ENCODE measurements at places on chromosomes 7 and 10.

- no peak for DNase-seq
These were observed 8.0 kb upstream of the ZMIZ1 start for GRCh38 chr10:79060641-79061255.

DNA sequence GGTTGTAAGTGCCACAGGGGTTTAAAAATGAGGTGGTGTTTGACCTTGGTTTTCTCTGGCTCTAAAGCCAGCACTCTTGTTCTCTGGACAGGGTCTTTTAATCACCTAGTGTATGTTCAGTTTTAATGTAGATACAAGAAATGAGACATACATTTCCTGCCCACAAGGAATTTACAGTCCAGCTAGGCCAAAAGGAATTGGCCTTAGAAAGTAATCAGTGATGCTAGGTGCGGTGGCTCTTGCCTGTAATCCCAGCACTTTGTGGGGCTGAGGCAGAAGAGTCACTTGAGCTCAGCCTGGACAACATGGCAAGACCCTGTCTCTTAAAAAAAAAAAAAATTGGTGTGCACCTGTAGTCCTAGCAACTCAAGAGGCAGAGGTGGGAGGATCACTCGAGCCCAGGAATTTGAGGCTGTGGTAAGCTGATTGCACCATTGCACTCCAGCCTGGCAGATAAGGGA is 100.2 kb downstream of the LRMDA start:
- no peak for DNase-seq

- no peak for DNase-seq
These were observed 55.1 kb downstream of the KCTD7 start for GRCh38 chr7:66683770-66684123.

DNA sequence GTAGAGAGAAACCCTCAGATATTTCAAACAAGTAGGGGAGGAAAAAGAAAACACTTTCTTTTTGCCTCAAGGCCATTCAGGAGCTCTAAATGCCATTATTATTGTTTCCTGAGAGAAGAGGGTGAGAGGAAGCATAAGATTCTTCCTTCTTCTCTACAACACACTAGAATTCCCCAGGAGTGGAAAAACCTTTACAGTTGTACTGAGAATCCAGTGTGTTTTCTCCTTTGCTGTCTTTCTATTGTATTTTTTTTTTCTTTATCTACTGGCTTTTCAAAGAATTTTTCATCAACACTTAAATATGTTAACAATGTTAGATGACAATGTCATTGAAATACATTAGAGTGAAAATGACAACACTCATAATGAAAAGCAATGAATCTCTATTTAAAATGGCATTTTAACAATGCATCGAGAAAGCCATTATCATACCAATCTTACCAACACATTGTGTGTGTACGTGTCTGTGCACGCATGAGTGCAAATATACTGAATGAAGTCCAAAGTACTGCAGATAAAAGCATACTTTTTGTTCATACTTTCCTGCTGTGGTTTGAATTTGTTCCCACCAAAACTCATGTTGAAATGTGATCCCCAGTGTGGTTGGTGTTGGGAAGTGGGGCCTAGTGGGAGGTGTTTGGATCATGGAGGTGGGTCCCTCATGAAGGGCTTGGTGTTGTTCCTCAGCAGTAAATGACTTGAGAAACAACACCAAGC is 24.2 kb upstream of the MACC1 start:
- DNase-seq: peak; percentile 42

DNA sequence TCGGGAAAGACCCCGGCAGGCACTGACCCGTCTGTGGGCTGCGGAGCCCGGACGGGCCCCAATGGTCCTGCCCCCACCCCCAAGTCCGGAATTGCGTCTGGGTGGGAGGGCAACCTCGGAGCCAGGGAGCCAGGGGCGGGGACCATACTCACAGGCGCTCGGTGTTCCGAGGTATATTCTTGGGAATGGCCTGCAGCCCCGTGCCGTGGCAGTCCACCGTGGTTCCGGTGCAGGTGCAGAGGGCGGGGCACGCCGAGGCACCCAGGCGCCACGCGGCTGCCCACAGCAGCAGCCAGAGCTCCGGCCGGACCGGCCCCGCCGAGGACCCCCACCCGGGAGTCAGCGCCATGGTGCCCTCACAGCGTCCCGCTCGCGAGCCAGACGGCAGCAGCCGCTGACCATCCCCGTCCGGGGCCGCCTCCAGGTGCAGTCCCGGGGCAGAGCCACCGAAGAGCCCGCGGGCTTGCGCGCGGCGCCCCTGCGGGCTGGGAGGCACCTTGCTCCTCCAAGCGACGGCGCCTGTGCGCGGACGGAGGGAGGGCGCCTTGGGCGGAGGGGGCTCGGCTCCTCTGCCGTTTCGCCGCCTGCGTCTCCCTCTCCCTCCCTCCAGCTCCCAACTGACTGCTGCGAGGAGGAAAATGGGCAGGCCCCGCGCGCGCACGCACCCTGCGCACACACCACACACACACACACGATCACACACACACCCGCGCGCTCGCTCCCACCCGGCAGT is at the start of gene SLIT1:
Gene SLIT1, minus strand, starts transcription at position 634 of the 733 bp plus-strand sequence. Its CDS starts 285 bp downstream, at position 349.
- DNase-seq: peak; percentile 65

- no peak for DNase-seq
These were observed 953.2 kb downstream of the SORCS3 start for GRCh38 chr10:105594296-105594695.

GRCh38 chr10:5809527-5810154 is 3.6 kb downstream of the GDI2 start:
- no peak for DNase-seq

DNA sequence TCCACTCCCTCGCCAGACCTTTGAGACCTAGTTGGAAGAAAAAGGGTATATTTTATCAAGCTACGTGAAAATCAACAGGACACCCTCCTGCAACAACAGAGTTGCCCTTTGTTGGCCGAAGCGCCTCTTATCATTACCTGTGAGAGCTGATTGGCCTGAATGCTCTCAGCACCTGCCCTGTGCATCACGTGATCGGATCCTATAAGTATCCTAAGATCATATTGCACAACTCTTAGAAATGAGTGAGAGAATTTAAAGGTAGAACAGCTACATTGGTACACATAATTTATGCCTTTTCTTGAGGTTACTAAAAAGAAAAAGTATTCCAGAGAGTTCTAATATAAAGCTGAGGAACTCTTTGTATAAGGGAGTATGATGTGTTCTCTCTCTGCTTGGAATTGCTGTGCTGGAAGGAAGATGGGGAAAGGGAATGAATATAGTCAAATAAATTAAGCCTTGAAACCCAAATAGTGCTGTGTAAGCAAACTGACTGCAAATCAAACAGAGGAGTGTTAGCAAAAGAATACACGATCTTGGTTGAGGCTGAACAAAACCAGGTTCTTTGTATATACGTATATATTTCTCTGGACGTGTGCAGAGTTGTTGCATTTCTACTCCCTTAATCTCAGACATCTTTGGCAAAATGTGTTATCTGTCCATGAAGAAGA is 69.3 kb downstream of the LRRC4 start:
- DNase-seq: peak; percentile 25

- DNase-seq: peak; percentile 100
These were observed 33.4 kb upstream of the VWDE start for GRCh38 chr7:12436896-12437535.

- DNase-seq: no peak
These were observed 106.7 kb downstream of the SNX10 start for GRCh38 chr7:26398427-26398755.

DNA sequence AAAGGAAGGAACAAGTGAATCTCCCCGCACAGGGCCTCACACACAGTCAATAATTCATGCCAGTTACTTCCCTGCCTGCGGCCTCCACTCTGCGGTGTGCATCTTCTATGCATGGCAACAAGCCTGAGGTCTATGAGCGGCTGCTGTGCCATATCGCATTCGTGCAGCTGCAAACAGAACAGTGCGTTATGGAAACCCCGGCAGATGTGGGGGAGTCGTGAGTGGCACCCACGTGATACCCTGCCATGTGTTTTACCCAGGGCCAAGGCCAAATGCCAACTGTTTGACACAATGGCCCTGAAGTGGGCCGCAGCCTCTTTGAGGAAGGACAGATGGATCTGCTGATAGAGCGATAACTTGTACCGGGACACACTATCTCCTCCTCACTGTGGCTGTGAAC is 13.4 kb downstream of the TNS3 start:
- DNase-seq: no peak

GRCh38 chr10:103481974-103482531 is 3.0 kb upstream of the CALHM3 start:
- DNase-seq: peak; percentile 26

GRCh38 chr10:51129946-51130544 is 55.8 kb downstream of the PRKG1 start:
- DNase-seq: no peak

DNA sequence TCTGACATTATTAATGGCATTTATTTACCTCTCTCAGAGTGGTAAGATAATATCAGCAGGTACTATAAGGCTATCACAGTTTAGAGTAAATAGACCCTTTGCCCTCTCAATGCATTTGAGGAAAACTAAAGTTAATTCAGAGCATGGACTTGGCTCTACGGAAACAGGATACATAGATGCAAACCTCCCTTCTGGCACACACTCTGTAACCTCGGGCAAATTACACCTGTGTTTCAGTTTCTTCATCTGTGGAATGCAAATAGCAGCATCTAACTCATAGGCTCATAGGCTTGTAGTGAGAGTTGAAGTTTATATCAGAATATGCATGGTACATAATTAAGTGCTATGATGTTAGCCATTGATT is 5.6 kb downstream of the RAPGEF5 start:
- no peak for DNase-seq

- DNase-seq: no peak
These were observed 83.1 kb upstream of the IGFBP3 start for GRCh38 chr7:46003896-46004875.

DNA sequence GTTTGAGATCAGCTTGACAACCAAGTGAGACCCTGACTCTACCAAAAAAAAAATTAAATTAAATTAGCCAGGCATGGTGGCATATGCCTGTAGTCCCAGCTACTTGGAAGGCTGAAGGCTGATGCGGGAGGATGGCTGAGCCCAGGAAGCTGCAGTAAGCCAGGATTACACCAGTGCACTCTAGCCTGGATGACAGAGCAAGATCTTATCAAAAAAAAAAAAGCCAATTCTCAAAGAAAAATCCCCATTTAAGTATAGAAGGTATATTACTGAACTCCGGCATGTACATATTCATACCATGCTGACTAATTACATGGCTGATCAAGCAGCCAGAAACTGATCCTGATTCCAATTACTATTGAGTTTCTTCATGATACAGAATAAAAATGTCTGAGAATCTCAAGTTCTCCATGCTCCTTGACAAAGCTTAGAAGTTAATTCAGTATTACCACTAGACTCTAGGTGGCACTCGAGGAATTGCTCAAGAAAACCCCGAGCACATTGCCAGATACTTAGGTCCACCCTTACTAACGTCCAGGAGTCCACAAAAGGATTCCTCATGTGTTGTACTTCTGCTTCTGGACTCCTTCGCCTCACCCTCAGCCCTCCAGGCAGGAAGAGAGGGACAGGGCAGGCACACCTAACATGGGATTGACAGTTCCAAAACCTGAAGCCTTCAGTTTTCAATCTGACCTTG is 148.9 kb downstream of the PARD3 start:
- DNase-seq: no peak

GRCh38 chr7:152850420-152850819 is 90.9 kb downstream of the ACTR3B start:
- DNase-seq: no peak

GRCh38 chr10:1360011-1360557 is 303.9 kb downstream of the WDR37 start:
- DNase-seq: no peak

- no peak for DNase-seq
These were observed 4.0 kb upstream of the PLXNA4 start for GRCh38 chr7:132580277-132580676.

GRCh38 chr7:131326576-131326975 is 1.1 kb upstream of the MKLN1 start:
- no peak for DNase-seq

DNA sequence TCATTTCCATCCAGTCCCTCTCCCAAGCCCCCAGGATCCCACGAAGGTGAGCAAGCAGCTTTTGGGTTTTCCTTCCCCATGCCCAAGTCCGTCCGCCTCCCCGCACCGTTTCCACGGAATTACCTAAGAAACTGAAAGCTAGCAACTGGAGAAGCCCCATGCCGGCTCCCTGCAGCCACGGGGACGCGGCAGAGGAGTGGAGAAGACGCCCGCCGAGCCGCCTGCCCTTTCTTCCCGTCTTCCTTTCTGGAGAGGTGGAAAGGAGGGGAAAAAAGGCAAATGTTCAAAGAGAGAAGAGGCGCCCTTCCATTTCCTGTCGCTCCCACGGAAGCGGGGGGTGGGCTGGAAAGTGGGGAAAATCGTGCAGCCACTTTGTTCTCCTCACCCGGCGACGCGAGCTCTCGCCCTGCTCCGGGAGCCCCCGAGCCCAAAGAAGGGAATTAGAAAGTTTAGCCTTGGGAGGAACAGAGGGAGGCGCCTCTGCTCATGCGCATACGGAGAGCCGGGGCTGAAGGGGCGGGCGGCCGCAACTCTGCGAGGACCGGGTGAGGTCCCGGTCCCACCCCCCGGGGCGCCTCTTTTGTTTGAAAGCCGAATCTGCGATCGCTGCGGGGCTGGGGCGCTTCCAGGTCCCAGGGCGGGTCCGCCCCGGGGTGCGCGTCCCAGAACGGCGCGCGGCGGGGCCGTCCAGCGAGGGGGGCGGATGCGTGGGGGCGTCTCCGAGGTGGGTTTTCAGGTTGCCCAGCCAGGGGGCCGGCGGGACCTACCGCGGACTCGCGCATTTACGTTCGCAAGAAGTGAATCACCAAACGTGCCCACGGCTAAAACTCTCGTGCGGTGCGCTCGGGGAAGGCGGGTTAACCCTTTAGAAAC is at the start of gene LAMB1:
Gene LAMB1, minus strand, starts transcription at position 436 of the 873 bp plus-strand sequence. Its CDS starts 276 bp downstream, at position 160.
- DNase-seq: peak; percentile 53

GRCh38 chr10:64519831-64520230 is 998.6 kb downstream of the REEP3 start:
- no peak for DNase-seq

DNA sequence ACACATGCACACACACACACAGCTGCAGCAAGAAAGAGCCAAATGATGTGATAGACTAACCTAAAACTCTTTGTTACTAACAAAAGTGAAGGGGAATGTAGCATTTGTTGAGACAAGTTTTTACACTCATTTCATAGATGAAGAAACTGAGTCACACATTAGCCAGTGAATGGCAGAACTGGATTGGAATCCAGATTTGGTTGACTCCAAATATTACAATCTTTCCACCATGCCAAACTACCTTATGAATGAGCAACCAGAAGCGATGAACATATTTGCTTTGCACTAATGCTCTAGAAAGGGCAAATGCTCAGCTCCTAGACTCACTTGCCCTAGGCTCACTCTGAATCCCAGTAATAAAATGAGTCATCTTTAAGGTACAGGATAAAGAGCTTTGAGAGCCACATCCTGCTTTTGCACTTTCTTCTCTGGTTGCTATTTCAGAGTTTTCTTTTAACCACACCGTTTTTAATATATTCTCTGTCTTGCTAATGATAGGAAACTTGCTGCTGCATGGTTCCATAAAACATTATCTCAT is 111.9 kb downstream of the GPAM start:
- DNase-seq: no peak

DNA sequence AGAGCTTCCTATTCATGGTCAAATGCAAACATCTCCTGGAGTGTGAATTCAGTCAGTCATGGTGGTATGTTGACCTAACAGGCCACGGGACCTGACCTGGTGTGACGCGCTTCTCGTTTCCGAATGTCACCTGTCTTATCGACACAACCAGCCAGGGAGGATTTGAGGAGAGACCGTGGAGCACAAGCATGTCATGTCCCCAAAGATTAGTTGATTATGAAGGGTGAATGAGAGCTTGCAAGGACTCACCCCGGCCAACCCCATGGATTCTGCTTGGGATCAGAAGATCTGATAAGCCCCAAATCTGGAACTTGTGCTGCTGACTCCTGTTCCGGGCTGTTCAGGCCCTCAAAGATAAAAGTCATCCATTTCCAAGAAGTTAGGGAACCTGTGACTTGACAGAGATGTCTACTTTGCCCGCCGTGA is 10.5 kb downstream of the ADRA2A start:
- no peak for DNase-seq
